Stimulated activated CD8-positive, alpha-beta memory T cell treated with anti-CD3 and anti-CD28 coated beads, Interleukin-4, amount 100 ng/mL, for 4 hours (primary cell): ENCODE measurements at places on chromosomes 5 and 9.

DNA sequence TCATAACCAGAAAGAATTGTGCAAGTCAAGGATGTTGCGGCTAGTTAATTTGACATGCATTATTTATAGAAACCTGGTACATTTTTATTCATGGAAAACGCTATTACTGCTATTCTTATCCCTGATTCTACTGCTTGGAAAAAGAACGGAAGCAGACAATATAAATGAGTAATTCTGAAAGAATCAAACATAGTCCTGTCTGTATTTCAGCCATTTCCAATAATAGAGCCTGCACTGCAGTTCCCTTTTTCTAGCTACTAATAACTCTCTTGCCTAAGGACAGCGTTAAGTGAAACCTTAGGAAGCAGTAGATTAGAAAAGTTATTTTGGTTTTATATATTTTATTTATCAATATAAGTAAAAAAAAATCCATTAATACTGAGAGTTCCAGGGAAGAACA is 414.9 kb downstream of the CYLC2 start:
- no peak for DNase-seq

DNA sequence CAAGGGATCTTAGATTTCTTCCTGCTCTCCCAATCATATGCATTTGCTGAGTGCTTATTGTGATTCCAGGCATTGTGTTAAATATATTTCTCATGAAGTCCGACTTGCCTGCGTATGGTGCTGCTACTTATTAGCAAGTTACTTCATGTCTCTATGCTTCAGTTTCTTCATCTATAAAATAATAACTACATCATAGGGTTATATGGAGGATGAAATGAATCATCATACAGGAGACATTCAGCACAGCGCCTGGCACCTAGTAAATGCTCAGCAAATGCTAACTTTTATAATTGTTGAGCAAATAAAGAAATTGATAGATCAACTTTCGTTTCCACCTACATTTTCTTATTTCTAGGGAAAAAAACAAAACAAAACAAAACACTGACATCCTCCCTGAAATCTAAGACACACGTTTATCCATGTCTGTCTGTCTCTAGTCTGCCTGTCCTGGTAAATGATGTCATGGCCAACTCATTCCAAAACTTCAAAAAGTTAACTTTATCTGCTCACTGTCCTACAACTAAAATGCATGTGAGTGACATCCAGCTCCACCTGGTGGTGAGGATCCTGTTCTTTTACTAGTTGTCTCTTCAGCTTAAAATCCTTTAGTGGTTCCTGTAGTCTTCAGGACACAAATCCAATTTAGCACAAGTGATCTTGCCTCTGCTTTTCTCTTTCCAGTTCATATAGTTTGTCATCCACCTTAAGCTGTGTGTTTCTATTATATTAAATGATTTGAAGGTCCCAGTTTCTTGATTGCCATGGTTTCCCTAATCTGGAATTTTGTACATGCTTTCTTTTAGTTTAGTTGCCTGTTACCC is 27.7 kb downstream of the PPP3R2 start:
- no peak for DNase-seq

DNA sequence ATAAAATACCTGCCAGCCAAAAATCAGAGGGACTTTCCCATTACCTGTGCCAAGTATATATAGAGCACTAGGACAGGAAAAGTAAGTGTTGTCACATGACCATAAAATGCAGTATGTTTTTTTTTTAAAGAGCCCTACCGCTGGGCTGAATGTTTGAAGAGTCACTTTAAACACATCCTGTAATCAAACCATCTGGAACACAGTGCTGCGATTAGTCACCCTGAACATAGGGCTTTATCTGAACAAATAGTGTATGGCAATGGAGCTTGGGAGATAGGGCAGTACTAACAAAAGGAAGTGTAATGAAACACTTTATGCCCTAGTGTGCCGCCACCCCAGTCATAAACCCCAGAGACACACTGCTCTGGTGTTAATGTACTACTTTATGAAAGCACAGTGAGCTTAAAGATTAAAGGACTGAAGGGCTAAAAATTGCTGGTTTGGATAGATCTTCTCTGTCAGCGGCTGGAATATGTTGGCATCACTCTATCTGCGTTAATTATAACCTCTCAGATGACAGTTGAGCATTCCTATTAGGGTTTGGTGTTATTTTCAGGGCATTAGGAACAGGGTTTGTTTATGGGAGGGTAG is 90.4 kb downstream of the ZNF608 start:
- no peak for DNase-seq

- DNase-seq = no peak
Observed at GRCh38 chr5:138448070-138448469, 9.2 kb downstream of the REEP2 start.

DNA sequence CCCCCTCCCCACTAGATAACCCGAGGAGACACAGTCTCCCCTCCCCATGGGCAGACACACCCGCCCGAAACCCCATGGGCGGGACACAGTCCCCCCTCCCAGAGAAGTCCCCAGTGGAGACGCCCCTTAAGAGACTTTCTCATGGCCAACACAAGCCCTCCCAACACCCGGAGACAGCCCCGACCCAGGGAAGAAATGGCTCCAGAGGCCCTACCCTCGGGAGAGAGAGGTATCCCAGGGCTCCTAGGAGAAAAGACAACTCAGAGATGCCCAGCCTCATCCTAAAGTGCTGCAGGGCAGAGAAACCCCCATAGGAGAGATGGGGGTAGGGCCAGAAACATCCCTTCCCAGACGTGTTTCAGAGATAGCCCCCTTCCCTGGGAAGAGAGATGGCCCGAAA is 27.4 kb downstream of the PCDH1 start:
- no peak for DNase-seq

DNA sequence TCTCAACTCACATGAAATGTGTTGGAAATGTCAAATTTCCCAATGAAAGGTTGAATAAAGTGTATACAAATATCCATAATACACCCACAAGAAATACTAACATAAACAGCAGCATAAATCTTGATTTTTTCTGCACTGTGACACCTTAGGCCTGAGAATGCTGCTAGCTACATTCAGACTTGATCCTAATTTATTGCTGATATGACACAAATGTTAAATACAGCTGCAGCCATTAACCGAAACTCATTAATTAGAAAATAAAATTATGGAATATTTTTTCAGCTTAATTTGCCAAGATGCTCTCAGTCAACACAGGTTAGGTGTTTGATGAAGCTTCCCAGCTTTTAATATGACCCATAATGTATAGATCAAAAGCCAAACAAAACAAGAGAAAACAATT is 914.3 kb upstream of the C9orf72 start:
- DNase-seq = no peak

DNA sequence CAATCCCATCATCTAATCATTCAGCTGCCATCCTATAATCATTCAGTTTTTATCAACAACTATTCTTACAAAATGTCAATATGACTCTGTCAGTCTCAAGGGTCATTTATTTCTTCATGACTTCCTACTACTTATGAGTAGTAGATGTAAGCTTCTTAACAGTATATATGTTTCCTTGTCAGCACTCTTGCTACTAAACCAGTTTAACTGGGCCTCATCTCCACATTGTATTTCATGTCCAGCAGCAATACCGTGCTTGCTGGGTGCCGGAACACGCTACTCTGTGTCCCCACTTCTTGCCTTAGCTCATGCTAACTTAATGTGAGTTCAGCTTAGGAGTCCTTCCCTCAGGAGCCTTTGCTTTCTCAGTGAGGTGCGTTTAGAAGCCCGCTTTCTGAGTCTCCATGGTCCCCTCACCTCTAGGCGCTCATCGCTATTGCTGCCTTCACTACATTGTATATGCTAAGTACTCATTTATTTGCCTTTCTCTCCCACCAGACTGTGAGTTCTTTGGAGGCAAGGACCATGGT is 32.9 kb downstream of the ELL2 start:
- DNase-seq = no peak

DNA sequence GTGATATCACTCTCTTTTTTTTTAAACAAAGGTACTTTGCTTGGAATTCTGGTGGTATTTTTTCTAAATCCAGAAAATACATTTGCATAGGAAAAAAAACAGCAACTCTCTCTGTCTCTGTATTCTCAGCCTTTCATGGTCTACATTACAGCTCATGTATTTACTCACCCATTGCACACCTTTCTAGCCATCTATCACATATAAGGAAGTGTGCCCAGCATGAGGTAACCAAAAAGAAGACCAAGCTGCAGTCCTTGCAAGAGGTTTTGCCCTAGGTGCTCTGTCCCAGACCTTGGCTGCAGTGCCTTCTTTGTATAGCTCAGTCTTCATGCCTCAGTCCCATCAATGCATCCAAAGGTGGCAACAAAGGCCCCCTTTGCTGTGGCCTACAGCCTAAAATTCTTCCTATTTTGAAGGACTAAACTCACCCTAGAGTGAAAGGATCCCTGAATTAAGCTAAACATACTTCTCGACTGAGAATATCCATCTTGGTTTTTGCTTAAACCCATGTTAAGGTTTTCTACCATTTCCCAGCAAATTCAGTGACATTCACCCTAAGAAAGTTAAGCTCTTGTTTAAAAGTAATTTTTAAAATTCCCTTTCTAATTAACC is 446.4 kb downstream of the KIF4B start:
- no peak for DNase-seq

GRCh38 chr9:105399117-105399516 is 48.7 kb upstream of the FSD1L start:
- DNase-seq = no peak

DNA sequence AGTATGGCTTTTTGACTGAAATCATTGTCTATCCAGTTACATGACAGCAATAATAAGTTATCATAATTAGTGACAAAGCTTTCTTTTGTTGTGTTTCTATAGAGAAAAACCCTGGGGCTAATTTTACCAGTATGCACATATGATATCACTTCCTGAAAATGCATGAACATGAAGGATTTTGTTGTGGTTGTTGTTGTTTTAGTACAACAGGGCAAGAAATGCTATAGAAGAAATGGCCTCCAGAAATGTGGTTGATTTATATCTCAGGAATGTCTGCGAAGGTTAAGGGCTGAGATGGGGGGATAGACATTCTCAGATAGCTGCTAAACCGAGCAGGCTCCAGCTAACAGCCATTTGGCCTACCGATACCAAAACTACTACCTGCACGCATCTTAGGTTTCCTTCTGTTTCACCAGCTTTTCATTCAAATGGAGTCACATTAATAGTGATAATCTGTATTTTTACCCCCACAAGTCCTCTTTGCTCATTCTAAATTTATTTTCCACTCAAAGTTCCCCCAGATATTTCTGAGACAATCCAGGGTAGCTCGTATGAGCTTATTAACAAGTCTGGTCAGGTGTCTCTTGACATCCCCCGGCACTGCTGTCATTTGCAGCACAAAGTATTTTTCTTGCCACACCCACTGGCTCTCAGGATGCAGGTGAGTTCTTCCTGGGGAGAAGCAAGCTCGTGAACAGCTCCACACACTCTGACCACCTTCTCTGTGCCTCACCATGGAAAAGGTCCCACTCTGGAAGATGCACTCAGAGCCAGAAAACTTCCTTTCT is 232.4 kb upstream of the GAS1 start:
- no peak for DNase-seq

DNA sequence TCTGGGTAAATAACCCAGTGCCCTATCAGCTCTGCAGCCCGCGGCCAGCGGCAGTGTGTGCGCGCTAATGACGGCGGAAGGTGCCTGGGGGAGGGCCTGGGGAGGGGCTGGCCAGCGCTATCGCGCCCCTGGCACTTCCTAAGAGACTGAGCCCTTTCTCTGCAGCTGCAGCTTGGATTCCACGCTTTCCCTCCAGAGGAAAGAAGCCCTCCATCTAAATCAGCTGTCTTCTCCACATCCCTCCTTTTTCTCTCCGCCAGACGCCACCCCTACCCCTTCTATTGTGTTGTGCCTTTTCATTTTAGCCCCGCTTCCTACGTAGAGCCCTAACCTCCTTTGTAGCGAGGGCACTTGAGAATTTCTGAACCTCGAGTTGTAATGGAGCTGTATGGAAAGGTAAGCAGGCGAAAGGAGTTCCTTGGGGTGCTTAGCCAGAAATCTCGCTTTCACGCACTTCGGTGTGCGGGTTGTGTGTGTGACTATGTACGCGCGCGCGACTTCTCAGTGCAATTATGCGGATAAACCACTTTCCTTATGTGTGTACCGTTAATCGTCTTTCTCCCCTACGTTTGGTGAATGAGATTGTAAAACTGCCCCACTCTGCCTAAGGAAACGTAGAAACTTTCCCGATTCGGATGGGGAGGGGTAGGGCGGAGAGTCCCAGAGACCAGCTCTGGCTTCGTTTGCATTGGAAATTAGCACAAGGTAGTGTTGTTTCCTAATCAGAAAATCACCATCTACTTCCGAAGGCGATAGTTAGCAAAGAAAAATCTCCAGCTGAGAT is 664 bp upstream of the RAB3C start:
- no peak for DNase-seq
